ENCODE measurements at places on chromosomes 7 and 10.
A peak's percentile ranks its signal among the peaks of the same experiment; 100 is the strongest.

DNA sequence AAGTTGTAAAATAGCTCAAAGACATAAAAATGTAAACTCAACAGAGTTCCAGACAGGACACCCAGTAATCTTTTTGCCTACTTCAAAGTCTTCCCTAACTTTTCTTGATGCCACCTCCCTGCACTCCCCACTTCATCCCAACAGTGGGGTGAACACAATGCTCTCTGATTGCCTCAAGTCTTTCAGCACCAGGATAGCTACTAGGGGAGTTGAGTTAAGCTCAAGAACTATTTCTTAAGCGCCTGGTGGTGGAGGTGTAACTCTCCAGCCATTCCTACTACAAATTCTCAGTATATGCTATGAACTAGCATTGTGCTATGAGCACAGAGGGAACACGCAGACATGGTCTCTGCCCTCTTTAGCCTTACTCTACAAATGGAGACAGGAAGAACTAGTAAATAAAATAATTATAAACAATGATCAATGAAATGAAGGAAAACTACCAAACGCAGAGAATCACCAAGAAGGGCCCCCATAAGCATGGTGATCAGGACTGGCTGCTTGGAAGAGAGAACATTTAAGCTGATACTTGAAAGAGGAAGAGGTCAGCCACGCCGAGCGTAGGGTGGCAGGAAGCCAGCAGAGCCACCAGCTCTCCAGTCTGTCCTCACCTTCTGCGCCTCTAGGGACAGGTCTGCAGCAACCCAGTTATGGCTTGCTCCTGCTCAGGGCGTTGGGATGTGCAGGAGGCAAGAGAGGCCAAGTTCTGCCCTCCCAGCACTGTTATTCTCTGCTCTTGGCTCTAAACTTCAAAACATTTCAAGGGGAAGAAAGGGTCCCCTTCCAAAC, 16.7 kb upstream of the FRA10AC1 start:
- DNase-seq: no peak

GRCh38 chr10:109894516-109894915, 28.8 kb downstream of the XPNPEP1 start:
- DNase-seq: no peak

- no peak for DNase-seq
These were observed 8.2 kb upstream of the DDIT4 start for GRCh38 chr10:72265508-72265907.

DNA sequence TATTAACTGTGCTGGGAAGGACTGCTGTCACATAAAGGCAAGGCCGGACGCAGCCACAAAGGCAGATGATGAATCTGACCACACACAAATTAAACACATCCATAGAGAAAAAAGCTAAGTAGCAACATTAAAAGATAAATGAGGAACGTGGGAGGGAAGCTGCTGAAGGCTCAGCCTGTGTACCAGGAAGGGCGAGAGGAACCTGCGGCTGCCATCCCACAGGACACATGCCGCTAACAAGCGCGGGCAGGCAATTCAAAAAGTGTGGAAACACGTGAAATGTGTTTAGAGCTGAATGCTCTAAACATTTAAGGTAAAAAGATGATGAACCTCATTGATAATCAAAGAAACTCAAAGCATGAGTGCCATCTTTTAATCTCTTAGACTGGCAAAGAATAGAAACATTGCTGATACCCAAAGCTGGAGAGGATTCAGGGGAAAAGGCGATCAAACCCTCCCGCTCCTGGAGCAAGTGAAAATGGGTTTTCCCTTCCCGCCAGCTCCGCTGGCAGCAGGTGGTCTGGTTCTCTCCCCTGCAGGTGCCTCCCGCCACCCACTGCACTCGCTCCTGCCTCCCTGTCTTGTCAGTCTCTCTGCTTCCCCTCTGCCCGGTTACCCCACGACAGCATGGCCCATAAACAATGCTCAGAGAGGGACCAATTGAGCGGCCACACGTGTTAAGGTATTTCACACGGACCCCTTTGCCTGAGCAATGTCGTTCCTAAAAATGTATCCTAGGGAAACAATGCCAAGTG, 4.2 kb downstream of the STK32C start:
- no peak for DNase-seq

GRCh38 chr10:133614830-133615580, 11.6 kb downstream of the FRG2B start:
- DNase-seq: no peak

GRCh38 chr7:87784424-87784823, 91.7 kb downstream of the SLC25A40 start:
- DNase-seq: no peak

- DNase-seq: no peak
These were observed 33.7 kb upstream of the C7orf33 start for GRCh38 chr7:148556892-148557291.

DNA sequence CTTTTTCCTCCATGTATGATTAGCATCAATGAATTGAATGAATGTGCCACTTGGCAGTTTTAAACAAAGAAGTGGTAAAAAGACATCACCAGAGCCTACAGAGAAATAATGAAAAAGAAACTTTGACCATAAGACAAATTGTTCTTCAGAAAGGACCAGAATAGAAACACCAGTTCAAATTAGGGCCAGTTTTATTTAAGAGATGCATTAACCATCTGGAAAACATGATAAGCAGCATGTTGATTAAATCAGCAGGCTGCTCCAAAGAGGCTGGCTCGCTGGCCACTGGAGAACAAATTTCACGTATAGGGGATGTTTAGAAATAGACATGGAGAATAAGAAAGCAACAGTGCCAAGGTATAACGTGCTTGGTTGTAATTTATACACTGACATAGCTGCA, 242.3 kb upstream of the AOAH start:
- DNase-seq: no peak

DNA sequence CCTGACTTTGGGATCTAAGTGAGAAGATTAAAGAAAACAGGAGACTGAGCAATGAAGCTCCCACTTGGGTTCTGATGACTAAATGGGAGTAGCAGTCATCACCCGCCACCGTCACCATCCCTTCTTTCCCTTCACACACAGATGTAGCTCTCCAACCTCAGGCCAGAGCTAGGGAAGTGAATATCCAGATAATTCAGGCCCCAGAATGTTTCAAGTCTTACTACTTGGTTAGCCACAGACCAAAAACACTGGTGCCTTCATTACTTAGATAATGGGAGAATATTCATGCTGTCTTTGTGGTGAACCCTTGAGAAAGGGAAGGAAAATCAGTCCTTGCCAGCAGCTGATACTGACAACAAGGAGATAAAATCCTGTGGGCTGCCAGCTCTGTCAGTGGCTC, 100.7 kb downstream of the OSBPL3 start:
- no peak for DNase-seq

DNA sequence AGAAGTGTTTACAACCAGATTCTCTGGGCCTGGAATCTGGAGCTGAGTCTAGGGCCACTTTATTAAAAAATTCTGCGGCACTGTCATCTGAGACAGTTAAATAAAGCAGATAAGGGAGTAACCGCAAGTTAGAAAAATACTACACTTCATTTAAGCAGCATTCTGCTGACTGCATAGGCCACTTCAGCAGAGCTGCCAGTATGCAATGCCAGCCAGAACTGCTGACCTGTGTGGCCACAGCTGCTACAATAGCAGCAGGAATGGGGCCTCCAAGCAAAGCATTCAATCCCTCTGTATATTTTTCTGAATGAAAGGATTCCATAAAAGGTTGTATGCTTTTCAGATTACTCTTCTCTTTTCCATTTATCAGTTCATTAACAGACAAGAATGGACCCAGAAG, 136.0 kb downstream of the COL28A1 start:
- DNase-seq: no peak

DNA sequence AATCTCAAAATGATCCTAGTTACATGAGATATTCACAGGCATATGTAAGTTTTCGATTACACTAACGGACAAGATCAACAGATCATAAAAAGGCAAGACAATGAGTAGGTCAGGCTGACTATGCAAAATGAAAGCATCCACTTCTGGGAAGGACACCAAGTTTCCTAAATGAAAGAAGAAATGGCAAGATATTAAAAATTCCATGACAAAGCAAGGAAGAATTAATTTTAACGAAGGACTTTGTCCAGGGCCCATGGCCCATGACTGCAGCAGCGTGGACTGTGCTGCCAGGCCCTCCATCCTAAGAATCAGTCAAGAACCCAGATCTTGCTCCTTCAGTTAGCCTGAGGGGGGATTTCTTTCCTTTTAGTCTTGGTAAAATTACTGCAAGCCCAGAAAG, 182.4 kb upstream of the FRMD4A start:
- DNase-seq: no peak

DNA sequence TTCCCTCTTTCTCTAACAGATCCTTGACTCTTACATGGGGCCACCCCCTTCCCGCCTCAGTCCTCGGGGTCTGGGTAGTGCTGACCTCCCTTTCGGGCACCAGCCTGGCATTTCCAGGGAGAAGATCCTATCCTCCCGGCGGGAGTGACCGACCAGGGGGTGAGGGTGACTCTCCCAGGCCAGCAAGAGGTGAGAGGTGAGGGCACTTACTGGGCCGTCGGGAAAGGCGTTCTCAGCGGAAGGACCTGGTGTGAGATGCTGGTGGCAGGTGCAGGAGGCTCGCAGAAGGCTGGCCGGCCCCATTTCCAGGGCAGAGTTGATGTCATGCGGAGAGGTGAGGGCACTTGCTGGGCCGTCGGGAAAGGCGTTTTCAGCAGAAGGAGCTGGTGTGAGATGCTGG, 4.2 kb upstream of the FOXL3 start:
- DNase-seq: no peak

- no peak for DNase-seq
These were observed 21.4 kb upstream of the RAPGEF5 start for GRCh38 chr7:22378199-22378980.

DNA sequence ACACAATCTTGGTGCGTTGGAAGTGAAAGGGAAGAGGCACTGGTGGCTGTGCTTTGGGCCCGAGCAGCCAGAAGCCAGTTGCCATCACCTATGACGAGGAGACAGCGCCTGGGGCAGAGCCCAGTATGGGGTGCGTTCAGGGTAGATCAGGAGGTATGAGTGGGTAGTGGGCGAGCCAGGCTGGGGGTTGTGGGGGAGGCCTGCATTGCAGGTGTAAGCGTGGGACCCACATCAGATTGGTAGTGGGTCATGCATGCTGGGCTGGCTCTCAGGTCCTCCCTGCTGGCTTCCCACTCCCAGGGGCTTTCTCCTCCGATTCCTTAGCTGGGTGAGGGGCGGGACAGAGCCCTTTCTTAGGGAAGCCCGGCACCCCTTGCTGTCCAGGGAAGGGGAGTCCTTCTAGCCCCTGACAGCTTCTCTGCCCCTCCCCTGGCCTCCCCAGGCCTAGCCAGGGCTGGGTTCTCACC, 445 bp upstream of the PVRIG start:
- DNase-seq: no peak

- DNase-seq: no peak
These were observed 91.5 kb upstream of the CUX1 start for GRCh38 chr7:101725921-101726320.

- DNase-seq: peak; percentile 57
These were observed 17.6 kb upstream of the IMPDH1 start for GRCh38 chr7:128427289-128427891.

DNA sequence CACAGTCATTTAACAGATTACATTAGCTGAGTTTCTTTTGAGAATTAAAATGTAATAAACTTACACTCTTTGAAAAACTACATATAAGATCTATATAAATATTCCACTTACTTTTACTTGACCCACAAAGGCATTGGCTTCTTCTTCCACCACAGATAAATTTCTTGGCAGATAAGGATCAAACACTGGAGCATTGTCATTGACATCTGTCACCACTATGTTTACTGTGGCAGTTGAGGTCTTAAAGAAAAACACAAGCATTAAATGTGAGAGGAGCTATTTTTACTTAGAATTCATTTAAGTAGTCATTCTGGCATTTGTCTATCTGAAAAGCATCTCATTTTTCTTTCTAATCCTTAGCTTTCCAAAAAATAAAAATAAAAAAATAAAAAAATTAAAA, 734.4 kb downstream of the PCDH15 start:
- DNase-seq: no peak

- DNase-seq: no peak
These were observed 72.6 kb downstream of the INPP5A start for GRCh38 chr10:132610071-132610701.

DNA sequence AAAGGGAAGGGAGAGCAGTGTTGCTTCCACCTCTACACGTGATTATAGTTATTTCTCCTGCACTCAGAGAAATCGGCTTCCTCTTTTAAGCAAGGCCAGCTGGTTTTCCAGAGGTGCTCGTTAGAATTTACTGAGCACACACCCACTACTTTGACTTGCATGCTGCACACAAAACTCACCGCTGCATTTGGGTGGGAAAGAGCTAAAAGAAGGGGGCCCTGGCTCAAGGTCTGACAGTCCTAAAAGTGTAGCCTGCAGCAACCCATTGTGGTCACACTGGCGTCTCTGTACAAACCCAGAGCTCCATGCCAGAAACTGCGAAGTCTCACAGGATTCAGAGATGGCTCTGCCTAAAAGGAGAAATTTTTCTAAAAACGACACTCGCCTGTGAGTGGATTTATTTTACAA, 133.7 kb downstream of the SLC25A13 start:
- no peak for DNase-seq

DNA sequence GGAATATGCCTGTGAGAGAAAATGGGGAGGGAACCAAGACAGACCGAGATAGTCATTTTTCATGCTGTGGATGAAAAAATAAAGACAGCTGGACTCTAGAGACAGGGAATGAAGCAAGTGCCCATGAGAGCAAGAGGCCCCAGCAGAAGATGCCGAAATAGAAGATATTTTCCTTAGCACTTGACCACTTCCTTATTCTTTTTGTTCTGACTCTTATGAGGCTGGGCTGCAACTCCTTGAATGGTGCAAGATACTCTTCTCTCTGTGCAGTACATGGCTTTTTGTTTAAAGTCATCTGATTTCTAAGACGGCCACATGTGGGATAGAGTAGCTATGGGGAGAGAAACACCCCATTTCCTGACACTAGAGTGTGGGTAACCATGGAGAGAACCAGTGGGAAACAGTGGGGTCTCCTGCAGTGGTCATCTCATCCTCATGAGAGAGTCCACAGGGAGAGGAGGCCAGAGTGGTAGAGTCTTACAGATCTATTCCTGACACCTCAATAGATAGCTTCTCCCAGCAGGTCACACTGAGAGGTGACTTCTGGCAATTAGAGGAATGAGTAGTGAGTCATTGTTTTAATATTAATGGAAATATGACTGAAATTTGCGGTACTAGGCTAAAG, 18.0 kb upstream of the VCL start:
- no peak for DNase-seq

GRCh38 chr10:102775935-102776669, 32.4 kb downstream of the WBP1L start:
- no peak for DNase-seq

- no peak for DNase-seq
These were observed 132.6 kb downstream of the GNAT3 start for GRCh38 chr7:80379034-80379982.

DNA sequence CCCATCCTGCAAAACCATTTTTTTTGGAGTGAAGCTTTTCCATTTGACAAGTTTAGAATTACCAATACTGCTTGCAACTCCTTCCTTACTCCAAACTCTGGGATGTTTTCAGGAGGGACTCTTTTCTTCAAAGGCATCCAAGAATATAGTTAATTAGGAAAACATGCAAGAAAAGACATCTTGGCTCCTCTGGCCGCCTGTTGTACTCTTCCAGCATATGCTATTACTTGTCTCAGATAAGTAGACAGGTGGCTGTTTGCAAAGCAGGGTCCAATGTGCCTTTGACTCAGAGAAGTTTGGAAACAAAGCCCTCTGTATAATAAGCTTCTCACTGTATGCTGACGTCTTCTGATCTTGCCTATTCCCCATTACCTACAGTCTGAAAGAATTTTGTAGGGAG, 746.5 kb downstream of the AUTS2 start:
- no peak for DNase-seq

GRCh38 chr7:44401692-44402091, 76.3 kb upstream of the CAMK2B start:
- no peak for DNase-seq

- DNase-seq: no peak
These were observed 97.4 kb downstream of the C10orf105 start for GRCh38 chr10:71622154-71622526.
